HCT116 (cell line): ENCODE measurements at places on chromosomes 13 and 19. TPM values are rescaled to one million over a fixed set of nuclear protein-coding genes. Genes with fewer than 3 reads are reported as not detected.

Gene WDR88
- total RNA-seq = not detected

Gene SIAH3
- not detected for total RNA-seq

Gene OR7A5
- total RNA-seq = not detected

Gene KIR2DL4
- total RNA-seq = not detected

Gene SYT3
- total RNA-seq = 4.6 TPM

Gene RGCC
- total RNA-seq = 3.2 TPM

Gene KLK15
- not detected for total RNA-seq

Gene GDF15
- 425 TPM for total RNA-seq

Gene ZNF69
- not detected for total RNA-seq

Gene SYCN
- total RNA-seq = not detected
